ENCODE measurements at places on chromosomes 1 and 21.

- no peak for DNase-seq
Measured at GRCh38 chr21:44761747-44762208, 39.8 kb downstream of the UBE2G2 start.

DNA sequence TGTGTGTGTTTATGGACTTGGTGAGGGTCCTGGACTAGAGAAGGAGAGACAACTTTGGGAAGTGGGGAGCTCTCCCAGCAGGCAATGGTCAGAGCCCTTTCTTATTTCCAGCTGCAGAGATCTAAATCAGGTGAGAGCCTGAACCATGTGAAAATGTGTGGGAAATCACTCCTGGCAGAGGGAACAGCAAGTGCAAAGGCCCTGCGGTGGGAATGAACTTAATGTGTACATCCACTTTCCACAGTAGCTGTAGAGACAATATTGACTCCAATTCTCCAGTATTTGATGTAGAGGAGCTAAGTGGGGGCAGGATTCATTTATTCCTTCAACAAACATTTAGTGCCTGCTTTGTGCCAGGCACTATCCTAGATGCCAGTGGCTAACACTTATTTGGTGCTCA lies 14.7 kb upstream of the POU3F1 start:
- DNase-seq: no peak

GRCh38 chr1:63898428-63899196 lies 124.8 kb downstream of the ROR1 start:
- no peak for DNase-seq

DNA sequence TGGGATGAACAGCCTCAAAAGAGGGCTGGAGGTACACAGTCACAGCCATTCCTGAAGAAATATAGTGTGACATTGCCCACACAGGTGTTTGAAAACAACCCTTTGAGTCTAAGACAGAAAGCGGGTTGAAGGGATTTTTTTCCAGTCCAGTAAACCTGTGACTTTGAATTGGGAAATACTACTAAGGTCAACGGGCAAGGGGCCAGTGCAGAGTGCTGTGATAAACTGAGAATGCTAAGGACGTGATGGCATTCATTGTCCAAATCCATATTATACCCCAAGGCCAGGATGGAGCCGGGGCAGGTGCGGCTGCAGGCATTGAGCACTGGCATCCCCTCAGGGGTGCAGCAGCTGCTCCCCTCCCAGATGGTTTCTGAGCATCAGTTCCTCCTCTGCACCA lies 36.6 kb downstream of the KIAA0040 start:
- DNase-seq: no peak

GRCh38 chr1:58861506-58861905 lies 77.7 kb upstream of the JUN start:
- DNase-seq: no peak

DNA sequence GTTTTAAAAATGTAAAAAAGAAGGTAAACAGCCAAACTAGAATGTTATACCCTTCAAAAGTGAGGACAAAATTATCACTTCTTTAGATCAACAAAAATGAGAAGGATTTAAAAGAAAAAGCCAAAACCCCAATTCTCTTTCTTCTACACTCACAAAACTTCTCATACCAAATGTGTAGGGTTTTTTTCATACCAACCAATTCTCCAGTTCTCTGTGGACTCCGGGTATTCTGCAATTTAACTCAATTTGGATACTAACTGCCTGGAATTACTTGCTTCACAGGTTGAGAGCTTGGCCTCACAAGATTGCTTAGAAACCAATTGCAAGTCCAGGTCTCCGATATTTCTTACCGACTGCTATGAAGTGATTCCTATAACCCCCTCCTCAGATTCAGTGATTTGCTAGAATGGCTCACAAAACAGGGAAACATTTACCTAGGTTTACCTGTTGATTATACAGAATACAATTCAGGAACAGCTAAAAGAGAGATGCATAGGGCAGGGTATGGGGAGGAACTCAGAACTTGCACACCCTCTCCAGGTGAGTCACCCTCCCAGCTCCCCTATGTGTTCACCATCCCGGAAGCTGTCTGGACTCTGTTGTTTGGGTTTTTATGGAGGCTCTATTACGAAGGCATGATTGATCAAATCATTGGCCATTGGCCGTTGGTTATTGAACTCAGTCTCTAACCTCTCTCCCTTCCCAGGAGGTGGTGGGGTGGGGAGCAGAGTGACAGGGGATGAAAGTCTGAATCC lies 67.1 kb downstream of the CAMTA1 start:
- DNase-seq: no peak

GRCh38 chr1:148158341-148159003 lies 6.4 kb upstream of the NBPF11 start:
- DNase-seq: no peak

DNA sequence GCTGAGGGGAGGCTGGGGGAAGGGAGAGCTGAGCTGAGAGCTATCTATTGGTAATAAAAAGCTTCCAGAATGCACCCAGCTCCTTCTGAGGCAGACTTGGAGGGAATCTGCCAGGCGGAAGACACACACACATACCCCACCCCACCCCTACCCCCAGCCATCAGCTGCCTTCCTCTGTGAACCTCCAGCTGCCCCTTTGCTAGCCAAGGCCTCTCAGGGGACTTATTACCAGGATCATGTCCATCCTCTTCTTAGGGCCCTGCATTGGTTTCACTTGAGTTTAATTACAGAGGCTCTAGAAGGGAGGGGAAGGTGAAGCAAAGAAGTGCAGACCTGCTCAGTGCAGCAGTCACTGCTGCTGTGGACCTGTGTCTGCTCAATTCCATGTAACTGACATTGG lies 156.4 kb downstream of the OMA1 start:
- no peak for DNase-seq

- DNase-seq: peak; percentile 57
Measured at GRCh38 chr1:110255392-110255787, 45.3 kb downstream of the KCNC4 start.

GRCh38 chr1:8858888-8859706 lies 19.4 kb downstream of the ENO1 start:
- no peak for DNase-seq

DNA sequence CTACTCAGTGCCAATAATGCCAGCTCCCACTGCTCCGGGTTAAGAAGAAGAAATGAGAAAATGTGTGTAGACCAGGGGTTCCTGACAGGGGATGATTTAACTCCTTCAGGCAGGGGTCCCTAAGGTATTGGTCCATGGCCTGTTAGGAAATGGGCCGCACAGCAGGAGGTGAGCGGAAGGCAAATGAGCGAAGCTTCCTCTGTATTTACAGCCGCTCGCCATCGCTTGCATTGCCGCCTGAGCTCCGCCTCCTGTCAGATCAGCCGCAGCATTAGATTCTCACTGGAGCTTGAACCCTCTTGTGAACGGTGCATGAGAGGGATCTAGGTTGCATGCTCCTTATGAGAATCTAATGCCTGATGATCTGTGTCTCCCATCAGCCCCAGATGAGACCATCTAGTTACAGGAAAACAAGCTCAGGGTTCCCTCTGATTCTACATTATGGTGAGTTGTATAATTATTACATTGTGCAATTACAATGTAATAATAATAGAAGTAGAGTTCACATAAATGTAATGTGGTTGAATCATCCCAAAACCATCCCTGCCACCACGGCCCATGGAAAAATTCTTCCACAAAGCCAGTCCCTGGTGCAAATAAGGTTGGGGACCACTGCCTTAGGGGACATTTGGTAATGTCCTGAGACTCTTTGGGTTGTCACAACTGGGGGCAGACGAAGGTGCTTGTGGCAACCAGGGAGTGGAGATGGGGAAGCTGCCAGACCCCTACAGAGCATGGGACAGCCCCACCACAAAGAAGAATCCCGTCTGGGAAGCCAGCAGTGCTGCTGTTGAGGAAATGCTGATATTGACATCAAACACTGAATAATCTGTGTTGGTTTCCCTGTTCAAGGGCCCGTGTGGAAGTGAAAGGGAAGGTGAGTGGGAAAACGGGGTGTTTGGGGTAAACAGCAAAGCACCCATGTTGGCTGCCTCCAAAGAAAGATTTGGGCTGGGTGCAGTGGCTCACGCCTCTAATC lies 60.8 kb downstream of the DHRS3 start:
- DNase-seq: no peak

DNA sequence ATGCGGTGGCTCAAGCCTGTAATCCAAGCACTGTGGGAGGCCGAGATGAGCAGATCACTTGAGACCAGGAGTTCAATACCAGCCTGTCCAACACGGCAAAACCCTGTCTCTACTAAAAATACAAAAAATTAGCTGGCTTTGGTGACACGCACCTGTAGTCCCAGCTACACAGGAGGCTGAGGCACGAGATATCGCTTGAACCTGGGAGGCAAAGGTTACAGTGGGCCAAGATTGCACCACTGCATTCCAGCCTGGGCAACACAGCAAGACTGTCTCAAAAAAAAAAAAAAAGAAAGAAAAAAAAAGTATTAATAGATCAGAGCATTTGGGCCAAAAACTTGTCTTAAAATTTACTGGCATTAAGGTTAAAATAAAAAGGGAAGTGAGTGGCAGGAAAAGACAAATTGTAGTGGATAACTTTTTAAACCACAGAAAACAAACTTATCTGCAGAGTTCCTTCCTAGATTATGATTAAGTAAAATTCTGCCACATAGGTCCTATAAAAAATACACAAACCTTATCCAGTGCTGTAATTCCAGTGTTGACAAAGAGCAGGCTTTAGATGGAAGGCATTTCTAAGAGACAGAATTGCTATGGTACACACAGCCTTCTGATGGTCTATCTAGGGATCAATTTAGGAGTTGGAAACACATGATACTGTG lies 53.3 kb downstream of the EIF4G3 start:
- DNase-seq: no peak

- DNase-seq: no peak
Measured at GRCh38 chr1:20732588-20733359, at the start of gene SH2D5. SH2D5 (minus strand) TSS chr1:20732703; CDS start chr1:20728044, 4,659 bp downstream.

DNA sequence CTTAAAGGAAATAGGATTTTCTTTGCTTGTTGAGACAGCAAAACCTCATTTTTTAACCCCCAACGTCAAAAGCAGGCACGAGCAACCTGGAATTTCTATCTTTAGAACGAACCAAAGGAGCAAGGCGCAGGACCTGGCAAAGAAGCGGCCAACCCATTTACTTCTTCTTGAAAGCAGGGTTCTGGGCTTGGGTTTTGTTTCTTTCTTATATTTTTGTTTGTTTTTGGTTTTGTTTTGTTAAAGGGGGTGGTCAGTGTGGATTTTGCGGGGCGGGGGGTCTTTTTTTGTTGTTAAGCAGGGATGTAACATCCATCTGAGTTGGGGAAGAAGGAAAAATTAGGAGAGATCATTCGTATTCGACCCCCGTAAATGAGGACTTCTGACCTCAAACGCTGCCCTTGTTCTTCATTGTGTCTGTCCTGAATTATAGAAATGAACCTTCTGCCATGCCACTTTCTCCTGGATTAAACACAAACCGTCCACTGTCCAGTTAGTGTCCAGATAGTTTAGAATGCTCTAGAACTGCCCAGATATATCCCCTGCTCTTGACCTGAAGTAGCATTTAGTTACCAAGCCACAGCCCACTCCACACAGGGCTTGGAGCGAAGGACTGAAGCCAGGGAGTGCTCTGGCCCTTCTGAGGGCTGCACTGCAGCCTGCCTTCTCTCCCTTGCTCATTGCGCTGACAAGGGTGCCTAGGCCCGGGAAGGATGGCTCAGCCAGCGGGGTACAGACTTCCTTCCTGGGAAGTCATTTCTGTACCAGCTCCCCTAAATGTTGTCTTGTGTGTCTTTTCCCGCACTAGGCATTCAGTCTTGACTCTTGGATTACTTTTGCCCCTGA lies 909 bp upstream of the APP start:
- no peak for DNase-seq

GRCh38 chr1:239288820-239289554 lies 97.4 kb upstream of the CHRM3 start:
- DNase-seq: no peak

GRCh38 chr1:51906306-51907078 lies 28.0 kb upstream of the NRDC start:
- no peak for DNase-seq

- no peak for DNase-seq
Measured at GRCh38 chr1:180614730-180615129, 17.1 kb upstream of the XPR1 start.

DNA sequence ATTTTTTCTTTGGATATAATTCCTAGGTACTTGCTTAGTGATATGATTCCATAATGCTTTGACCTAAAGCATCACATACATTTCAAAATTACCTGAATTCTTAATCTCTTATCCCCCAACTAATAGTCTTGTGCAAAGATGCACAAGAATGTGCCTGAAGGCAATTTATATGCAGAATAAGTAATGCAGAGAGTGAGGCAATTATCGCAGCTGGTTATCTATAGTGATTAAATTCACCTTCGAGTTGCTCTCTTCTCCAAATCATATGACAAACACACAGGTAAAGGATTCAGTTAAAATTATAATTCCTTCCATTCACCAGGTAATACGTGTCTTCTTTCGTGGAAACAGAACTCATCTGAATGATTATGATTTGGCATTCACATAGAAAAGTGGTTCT lies 717.3 kb downstream of the MRPL39 start:
- DNase-seq: no peak

DNA sequence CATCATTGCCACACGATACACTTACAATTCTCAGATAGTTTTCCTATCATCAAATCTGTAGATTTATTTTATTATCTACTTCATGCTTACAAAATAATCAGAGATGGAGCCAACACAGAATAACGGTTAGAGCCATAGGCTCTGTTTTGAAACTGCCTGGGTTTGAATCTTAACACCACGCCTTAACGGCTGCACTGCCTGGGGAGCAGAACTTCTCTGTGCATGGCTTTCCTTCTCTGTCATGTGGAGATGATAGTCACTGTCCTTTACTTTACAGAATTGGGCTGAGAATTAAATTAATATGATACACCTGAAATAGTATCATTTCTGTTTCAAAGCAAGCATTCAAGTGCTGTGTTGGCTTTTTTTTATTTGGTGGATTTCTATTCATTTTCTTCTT lies 177.8 kb downstream of the HMCN1 start:
- DNase-seq: no peak

DNA sequence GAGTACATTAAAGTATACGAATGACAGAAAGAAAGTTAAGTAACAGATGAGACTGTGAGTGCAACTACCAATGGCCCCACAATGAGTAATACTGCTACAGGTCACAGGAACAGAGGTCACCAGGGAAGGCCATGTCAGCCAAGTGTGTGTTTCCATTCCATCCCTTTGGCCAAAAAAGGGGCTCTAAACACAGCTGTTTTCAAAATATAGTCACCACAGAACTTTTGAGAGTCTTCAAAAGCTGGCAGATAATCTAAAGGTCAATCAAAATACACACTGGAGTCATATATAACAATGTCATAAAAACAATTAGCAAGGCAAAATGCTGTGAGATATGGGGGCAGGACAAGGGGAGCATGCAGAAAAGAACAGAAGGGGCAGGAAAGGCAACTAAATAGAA lies 10.2 kb downstream of the USP24 start:
- DNase-seq: no peak

GRCh38 chr21:24850121-24850520 lies 757.2 kb downstream of the MRPL39 start:
- no peak for DNase-seq
